ENCODE measurements at places on chromosomes 12 and 14.

- no peak for DNase-seq
Measured at GRCh38 chr12:80184926-80185325, 85.6 kb downstream of the OTOGL start.

DNA sequence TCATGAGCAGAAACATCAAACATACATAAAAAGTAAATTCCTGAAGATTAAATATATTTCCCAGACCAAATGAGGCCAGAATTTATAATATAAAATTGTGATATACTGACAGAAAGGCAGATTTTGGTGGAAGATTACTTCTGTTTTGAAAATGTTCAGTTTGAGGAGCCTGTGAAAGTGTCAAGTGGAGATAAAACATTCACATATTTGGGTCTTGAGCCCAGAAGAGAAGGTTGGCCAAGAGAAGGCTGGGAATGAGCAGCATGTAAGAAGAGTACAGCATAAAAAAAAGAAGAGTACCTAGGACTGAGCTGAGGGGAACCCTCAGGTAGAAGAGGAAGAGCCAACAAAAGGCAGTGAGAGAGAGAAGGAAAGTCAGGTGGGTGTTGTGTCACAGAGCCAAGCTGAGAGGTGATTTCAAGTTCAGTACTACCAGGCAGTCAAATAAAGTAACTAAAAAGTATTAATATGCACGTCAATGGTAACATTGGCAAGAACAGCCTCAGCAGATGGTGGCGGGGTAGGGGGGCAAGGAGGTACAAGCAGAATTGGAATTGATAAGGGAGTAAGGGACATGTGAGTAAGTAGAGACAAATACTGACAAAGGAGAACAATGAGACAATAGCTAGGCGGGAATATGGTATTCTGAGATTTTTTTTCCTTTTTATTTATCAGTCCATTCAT is 120.7 kb upstream of the TTC7B start:
- no peak for DNase-seq

- DNase-seq: no peak
Measured at GRCh38 chr14:54590481-54590880, 23.6 kb downstream of the SAMD4A start.

- no peak for DNase-seq
Measured at GRCh38 chr14:25522926-25523325, 473.0 kb upstream of the STXBP6 start.

GRCh38 chr12:107884769-107885694 is 110.5 kb downstream of the ASCL4 start:
- DNase-seq: no peak

- no peak for DNase-seq
Measured at GRCh38 chr14:66066981-66067776, 419.0 kb upstream of the CCDC196 start.

GRCh38 chr14:91220581-91221000 is 23.9 kb downstream of the GPR68 start:
- no peak for DNase-seq

DNA sequence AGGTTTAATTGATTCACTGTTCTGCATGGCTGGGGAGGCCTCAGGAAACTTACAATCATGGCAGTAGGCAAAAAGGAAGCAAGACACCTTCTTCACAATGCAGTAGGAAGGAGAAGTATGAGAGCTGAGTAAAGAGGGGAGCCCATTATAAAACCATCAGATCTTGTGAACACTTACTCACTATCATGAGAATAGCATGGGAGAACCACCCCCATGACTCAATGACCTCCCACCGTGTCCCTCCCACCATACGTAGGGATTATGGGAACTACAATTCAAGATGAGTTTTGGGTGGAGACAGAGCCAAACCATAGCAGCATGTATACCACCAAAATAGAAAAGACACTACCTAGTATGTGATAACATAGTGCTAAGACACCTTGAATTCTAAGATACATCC is 2.9 kb upstream of the HMGA2 start:
- DNase-seq: no peak

DNA sequence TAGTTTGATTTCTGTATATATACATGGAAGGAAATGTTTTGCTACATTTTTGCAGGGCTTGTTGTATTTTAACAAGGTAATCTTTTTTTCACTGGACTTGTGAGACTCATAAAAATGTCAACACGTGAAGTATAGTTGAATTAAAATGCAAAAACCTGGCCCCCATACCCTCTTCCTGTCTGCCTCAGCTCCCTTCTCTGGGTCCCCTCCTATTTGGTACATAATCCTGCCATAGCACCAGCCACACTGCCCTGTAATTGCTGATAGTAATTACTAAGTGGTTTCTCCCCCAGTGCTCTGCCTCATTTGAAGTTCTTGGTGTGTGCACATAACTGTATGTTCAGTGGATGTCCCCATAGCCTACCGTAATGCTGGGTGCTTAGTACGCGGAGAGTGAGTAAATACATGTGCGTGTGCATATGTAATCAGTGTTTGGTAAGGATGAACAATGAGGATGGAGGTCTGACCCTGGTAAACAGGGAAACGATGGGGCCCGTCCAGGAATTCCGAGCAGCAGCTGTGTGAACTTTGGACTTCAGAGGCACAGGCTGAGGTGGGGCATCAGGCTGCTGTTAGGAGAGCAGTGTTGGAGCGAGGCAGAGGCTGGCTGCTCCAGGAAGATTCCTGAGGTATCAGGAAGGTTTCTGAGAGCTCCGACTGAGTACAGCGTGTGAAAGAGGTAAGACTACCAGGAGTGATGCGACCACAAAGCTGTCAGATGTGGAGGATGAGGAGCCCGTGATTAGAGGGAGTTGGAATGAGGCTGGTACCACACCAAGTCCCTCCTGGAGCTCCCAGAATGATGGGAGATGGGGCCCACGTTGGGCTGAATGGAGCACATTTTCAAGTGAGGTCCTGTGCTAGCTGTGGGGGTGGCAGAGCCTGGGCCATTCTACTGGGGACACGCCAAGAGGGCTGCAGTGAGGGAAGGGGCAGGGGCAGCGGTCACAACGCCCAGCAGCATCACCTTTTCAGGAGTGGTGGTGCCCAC is 106.8 kb downstream of the PELI2 start:
- DNase-seq: no peak

- DNase-seq: no peak
Measured at GRCh38 chr12:81992461-81992860, 233.3 kb upstream of the PPFIA2 start.

GRCh38 chr12:68959891-68960464 is 27.0 kb upstream of the CPM start:
- no peak for DNase-seq

DNA sequence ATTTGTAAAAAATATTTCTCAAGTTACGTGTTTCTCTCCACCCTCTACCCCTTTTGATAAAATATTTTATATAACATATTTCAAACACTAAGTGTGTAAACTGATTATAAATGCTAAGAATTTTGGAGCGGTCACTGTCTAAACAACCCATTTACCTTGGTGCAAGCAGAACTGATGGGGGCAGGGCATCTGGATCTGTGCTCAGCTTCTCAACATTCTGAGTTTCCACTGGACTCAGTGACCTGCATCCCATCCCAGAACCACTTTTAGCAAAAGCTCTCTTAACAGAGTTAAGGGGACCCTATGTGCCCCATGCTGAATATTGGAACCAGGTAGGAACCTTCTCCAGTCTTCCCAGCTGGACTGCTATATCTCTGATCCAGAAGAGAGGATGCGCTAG is 53.5 kb downstream of the CKAP4 start:
- no peak for DNase-seq

- DNase-seq: no peak
Measured at GRCh38 chr12:46089414-46090162, 99.2 kb upstream of the SCAF11 start.

DNA sequence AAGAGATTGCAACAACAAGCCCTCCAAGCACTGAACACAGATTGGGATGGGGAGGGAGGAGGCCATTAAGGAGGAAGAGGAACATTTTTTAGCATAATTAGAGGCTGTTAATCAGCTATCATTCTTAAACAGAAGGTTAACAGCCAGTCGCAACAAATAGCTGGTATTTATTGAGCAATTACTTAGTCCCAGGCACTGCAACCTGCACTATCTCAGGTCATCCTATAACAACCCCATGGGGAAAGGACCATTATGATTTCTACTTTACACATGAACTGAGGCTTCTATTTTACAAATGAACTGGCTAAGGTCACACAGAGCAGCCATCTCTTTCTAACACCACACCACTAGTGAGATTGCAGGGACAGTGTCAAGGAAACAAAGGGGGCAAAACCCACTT is 10.4 kb downstream of the RAB35 start:
- DNase-seq: no peak

GRCh38 chr12:57940052-57940914 is 1.1 kb upstream of the ATP23 start:
- DNase-seq: no peak

- no peak for DNase-seq
Measured at GRCh38 chr14:61477712-61478462, 156.5 kb downstream of the PRKCH start.

Data from cortex of kidney (tissue), 1 donor.